Omental fat pad (tissue), 4 donors: ENCODE measurements at places on chromosomes 1 and 21. TPM values are rescaled to one million over a fixed set of nuclear protein-coding genes. Genes with fewer than 3 reads are reported as not detected.

The ANXA9 gene
- 5.6 TPM for total RNA-seq

The ARMH1 gene
- 1.1 TPM for total RNA-seq

The MFAP2 gene
- 17.9 TPM for total RNA-seq

The MROH7 gene
- total RNA-seq, result 2.2 TPM

GRCh38 chr1:231625975-231626534 is 535 bp upstream of the DISC1 start:
- no peak for DNase-seq

DNA sequence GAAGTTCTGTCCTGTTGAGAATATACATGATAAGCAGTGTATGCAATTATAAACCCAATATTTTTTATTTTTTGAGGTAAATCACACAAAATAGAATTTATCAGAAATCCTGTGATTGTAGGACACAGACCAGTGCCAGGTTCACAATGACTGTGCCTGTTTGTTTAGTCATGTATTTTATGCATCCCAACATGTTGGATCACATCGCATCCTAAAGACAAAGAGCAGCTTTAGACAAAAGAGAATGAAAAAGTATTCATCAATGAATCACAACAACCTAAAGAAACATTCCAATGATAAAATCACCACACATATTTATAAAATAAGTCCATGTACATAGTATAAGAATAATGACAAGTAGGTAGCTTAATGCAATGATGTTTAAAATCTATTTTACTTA is 53.2 kb upstream of the LRRC8D start:
- DNase-seq, result no peak

GRCh38 chr21:29172282-29172681 is 41.8 kb downstream of the MAP3K7CL start:
- DNase-seq, result no peak

DNA sequence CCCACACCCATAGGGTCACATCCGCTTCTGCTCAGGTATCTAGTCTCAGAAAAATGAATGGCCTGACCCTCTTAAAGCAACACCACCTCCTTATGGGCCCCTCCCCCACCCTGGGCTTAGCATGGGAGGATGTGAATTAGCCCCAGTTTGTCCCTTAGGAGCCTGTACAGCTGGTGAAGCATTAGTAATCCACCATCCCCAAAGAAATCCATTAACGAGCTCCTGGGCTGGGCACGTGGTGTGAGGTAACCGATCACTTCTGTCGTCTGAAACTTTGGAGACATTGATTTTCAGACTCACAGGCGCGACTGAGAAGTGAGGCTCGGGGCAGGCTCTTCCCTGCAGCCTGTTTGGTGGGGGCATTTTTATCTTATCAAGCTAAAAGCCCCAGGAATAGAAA is 10.5 kb downstream of the RASSF5 start:
- DNase-seq, result no peak

- no peak for DNase-seq
Measured at GRCh38 chr1:195898924-195899323, 709.3 kb downstream of the KCNT2 start.

DNA sequence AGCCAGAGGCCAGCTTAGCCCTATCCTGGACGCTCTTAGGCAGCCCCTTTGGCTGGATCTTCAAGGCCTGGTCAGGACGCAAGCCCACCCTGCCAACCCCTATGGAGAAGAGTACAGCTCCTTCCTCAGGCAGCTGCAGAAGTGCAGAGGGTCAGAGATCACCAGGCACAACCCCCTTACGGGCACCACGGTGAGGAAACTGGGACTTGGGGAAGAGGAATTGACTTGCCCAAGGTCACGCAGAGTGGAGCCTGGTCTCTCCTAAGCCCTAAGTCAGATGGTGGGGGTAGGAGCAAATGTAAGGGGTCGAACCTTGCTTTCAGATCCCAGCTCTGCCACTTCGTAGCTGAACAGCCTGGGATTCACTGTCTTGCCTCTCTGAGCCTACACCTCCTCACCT is 3.7 kb downstream of the E2F2 start:
- DNase-seq, result no peak

- no peak for DNase-seq
Measured at GRCh38 chr1:184672013-184672726, 82.5 kb downstream of the EDEM3 start.

- DNase-seq, result no peak
Measured at GRCh38 chr1:77850082-77850481, 38.3 kb upstream of the NEXN start.

- DNase-seq, result no peak
Measured at GRCh38 chr1:205480349-205480985, 24.0 kb upstream of the CDK18 start.

The CHRM3 gene
- 0.65 TPM for total RNA-seq

The PIAS3 gene
- 7.8 TPM for total RNA-seq

DNA sequence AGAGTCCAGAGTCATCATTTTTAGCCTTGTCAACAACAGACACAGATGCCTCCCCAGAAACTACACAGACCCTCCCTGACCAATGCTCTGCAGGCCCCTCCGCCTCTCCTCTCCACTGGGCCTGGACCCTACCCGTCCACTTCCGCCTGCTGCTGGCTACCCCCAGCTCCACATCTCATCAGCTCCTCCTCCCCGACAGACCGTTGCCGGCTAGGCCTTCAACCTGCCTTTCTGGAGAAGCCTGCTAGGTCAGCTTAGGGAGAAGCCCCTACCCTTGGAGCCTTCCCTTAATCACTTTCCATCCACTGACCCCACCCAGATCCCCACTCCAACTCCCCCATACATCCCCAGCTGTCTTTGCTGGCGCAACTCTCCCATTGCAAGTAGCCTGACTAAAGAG is 1.4 kb downstream of the TRIM17 start:
- no peak for DNase-seq

- no peak for DNase-seq
Measured at GRCh38 chr1:185936641-185937040, 202.4 kb downstream of the HMCN1 start.
